Stimulated activated CD8-positive, alpha-beta memory T cell treated with anti-CD3 and anti-CD28 coated beads, Interleukin-7, amount 100 ng/mL, for 4 hours (primary cell): ENCODE measurements at places on chromosomes 1 and 21.

- DNase-seq, result no peak
Measured at GRCh38 chr1:173095632-173096031, 44.9 kb upstream of the TNFSF18 start.

- no peak for DNase-seq
Measured at GRCh38 chr1:112004076-112004475, 14.6 kb upstream of the KCND3 start.

DNA sequence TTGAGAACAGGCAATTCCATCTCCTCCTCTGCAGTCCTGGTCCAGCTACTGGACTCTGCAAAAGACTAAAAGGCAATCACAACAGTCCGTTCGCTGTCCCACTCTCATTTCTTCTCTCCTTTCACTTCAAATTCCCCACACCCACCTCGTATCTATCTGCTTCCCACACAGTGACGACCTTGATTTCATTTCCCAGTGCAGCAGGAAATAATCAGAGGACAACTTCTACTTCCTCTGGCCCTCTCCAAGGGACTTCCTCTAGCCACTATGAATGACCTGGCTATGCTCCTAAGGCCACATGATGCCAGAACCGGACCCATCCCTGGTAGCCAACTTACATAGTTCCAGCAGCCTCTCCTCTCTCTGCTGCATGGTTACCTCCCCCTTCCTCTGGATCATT, 8.0 kb downstream of the NOL9 start:
- no peak for DNase-seq

DNA sequence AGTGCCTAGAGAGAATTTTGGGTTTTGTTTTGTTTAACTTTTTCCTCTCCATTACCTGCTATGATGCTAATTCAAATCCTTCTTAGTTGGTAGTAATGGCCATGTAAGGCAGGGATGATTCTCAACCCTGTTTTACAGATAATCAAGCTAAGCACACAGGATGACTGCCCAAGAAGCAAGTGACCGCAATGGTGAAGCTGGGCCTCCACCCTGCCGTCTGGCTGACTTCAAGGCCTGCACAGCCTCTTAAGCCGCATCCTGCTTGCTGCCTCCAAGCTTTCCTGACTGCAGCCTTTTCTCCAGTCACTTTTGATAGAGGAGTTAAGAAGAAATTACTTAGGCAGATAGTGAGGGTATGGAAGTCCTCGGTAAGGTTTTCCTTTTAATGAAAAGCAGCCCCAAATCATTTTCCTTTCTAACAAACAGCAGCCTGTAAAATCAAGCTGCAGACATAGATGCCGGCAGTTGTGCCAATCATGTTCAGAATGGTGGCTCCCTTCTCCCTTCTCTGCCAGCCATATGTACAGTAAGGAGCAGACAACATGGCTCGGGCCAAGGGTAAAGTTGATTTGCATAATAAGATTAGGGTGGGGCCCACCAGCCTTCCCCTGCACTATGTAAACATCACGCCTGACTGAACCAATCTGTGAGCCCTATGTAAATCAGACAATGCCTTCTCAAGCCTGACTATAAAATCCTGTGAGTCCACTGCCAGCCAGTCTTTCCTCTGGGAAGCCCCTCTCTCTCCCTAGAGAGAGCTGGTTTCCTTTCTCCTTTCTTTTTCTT, 8.8 kb upstream of the CTBS start:
- DNase-seq, result no peak

- no peak for DNase-seq
Measured at GRCh38 chr21:45332415-45332814, 44.7 kb upstream of the POFUT2 start.

DNA sequence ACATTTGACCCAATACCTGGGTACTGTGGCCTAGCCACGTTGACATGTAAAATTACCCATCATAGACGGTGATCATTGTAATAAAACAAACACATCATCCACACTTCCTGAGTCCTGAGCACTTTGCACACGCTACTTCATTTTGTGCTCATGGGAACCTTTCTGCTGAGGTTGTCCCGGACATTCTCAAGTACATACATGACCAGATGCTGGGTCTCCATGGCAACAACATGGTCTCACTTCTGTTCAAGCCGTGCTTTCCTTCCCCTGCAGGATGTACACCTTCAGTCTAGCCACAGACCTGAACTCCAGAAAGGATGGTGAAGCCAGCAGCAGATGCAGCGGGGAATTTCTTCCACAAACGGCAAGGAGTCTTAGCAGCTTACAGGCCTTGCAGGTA, 22.7 kb downstream of the UBASH3A start:
- no peak for DNase-seq

DNA sequence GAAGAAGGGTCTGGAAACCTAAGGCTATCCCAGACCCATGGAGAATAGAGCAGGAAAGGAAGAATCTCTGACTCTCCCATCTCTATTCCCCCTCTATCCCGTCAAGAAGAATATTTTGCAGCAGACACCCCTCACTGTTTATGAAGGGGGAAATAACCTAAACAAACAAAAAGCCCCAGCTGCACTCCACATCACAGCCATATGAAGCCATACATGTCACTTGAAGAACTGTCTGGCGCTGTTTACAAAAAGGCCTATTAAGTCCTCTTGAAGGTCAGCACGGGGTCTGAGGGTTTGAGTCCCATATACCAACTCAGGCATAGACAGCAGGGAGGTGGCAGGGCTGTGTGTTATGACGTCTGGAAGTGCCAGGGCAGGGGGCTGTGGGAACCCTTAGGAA, 31.4 kb downstream of the TRABD2B start:
- no peak for DNase-seq

DNA sequence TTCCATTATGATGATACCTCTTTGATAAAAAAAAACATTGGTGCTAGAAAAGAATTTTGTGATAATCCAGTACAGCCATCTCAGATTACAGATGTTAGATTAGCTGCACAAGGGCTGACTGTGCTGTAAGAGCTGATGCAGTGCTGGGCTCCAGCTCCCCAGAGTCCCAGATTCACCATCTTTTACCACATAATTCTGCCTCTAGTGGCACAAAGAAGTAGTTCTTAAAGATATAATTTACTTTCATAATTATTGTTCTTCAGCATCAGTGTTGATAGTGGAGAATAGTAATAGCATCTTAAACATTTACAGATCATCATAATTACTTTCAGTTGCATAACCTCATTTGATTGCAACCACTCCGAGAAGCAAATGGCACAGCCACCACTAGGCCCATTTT, 262.1 kb downstream of the BRINP2 start:
- DNase-seq, result no peak

- DNase-seq, result no peak
Measured at GRCh38 chr21:33578214-33578613, 10.3 kb downstream of the DONSON start.

GRCh38 chr21:32494934-32495709, 82.6 kb downstream of the EVA1C start:
- DNase-seq, result no peak

GRCh38 chr1:3697810-3698209, 45.5 kb downstream of the TP73 start:
- DNase-seq, result no peak

GRCh38 chr21:46059195-46059594, 38.7 kb upstream of the COL6A2 start:
- DNase-seq, result no peak

- DNase-seq, result no peak
Measured at GRCh38 chr1:93965256-93965655, 56.0 kb upstream of the GCLM start.

DNA sequence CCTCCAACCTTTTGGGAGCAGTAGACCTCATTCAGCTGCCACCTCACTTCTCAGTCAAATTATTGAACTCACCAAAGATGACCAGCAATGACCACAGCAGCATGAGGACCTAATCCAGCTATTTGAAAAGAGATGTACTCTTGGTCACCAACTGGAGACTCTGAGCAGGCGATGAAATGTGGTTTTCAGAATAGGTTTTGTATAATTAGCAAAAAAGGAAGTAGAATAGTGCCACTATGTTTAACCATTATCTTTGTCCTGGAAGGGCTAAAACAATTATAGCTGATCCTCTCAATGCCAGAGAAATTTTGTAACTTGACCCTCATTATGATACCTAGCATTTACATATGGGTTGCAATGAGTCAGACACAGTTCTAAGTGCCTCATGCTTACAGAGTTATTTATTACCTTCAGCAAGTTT, at the start of gene FCRL2:
Gene FCRL2 (minus strand): TSS at position 162 of the 421 bp plus-strand sequence. CDS start 59 bp downstream, at position 103.
- DNase-seq, result no peak
